ENCODE measurements at places on chromosomes 1 and 21. TPM values are rescaled to one million over a fixed set of nuclear protein-coding genes. Genes with fewer than 3 reads are reported as not detected.

DNA sequence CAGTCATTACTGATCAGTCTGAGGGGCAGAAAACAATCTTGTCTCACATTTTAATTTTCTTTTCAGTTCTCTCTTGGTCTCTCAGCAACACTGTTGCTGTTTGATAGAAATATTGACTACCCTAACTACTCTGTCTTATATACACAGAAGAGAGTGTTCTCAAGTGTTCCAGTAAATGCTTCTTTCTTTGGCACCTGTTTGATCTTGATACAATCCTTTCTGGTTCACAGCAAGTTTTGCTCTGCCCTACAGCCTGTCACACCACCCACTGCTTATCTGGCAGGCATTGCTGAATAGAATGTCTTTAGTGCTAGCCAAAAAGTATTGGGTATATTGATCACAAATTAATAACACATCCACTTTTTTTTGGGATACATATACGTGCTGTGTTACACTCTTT is 75.7 kb upstream of the WLS start:
- DNase-seq: no peak

- no peak for DNase-seq
Measured at GRCh38 chr21:37866027-37866426, 50.2 kb downstream of the KCNJ6 start.

DNA sequence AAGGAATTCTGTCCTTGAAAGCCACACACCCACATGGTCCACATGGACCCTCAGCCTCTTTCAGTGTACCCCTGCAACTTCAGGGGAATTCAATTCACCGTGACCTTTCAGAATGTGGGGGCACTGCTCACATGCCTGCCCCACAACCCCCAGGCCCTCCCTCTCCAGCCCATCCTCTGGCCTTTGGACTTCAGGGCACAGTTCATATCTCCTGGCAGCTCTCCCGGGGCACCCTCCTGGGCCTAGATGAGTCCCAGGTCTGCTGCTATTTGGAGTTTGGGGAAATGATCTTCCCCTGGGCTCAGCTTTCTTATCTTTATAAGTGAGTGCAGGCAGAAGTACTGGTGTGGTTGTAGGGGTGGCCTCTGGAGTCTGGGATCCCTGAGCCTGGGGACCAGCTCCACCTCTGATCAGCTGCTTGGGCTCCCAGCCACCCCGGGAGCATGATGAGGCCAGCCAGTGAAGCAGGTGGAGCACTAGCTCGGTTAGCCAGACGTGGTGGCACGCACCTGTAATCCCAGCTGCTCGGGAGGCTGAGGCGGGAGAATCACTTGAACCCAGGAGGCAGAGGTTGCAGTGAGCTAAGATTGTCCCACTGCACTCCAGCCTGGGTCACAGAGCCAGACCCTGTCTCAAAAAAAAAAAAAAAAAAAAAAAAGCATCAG is 15.8 kb downstream of the C1orf167 start:
- DNase-seq: no peak

GRCh38 chr1:93433407-93433961 is 14.4 kb upstream of the FNBP1L start:
- DNase-seq: no peak

The NUP210L gene
- 0.01 TPM for polyA plus RNA-seq

The RHOU gene
- 0.04 TPM for polyA plus RNA-seq

GRCh38 chr1:204616641-204617040 is 68.9 kb downstream of the LRRN2 start:
- DNase-seq: no peak

The COL9A2 gene
- 0.69 TPM for polyA plus RNA-seq

The TTC39A gene
- polyA plus RNA-seq: 0.81 TPM

The SH3GLB1 gene
- polyA plus RNA-seq: 43.3 TPM

DNA sequence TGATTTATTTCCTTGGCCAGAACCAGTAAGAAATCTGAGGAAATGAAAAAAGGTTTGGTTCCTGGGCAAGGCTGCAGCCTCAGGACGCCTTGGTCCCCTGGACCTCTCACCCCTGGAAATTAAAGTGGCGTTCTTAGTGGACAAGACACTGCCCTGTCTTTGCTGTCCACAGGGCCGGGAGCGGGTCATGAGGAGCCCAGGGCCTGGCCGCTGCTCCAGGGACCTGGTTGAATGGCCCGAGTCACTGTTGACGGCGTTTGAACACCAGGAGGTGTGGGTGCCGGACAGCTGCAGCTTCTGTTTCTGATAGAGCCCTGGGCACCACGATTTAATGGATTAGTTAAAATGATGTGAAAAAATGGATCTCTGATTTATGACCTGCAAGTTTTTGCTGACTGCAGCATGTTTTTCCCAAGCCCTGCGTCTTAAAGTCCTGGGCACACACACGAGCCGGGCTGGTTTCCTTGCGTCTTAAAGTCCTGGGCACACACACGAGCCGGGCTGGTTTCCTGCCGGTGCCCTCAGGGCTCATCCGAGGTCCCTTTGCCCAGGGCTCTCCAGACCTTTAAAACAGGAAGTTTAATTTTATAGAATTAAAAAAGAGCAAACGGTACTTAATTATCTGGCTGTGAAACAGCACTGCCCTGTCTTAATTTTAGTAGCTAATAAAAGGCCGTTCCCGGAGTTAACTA is 74.1 kb upstream of the ACTRT2 start:
- DNase-seq: no peak

The OR2L2 gene
- polyA plus RNA-seq: not detected

DNA sequence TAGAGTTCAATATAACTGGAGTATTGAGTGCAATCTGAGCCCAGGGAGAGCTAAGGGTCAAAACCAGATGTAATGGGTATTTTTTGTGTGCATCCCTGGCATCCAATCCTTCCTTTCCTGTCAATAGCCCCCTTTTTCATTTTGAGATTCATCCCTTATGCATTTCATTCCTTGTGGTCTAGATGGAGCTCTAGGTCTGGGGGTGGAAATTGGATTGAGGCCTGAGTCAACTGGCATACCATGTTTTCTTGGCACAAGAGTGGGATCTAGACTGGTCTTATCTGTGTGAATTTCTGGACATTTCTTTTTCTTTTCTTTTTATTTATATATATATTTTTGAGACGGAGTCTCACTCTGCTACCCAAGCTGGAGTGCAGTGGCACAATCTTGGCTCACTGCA is 67.3 kb upstream of the RAB3GAP2 start:
- no peak for DNase-seq

The ZBTB48 gene
- 20.9 TPM for polyA plus RNA-seq

DNA sequence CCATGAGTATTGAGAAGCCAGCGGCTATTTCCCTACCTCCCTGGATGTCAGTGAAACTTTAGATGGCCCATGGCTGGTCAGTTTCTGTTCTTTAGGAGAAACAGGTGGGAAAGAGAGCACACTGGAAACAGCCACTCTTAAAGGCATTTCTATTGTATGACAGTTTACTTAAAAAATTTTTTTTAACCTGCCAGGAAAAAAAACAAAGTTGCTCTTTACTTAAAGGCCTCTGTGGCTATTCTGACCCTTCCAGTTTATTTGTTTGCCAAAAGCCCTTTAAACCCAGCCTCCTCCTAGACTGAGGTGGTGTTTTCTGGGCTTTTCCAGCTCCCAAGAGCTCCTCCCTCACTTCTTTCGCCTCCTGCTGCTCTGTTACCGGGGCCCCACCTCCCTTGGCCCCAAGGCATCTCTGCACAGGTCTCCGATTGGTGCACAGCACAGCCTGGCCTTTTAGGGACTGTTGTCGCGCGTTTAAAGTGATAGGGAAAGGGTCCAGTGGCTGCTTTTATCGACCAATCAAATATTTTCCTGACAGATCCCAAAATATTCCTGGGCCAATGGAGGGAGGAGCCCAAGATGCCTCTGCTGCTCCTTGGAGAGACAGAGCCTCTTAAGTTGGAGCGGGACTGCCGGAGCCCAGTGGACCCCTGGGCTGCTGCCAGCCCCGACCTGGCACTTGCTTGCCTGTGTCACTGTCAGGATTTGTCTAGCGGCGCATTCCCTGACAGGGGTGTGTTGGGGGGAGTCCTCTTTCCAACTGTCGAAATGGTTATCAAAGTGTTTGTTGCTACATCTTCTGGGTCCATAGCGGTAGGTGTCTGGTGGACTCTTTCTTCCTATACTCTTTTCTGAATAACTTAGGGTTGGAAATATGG is at the start of gene SH3BGR:
Gene SH3BGR (plus strand): TSS at position 639 of the 875 bp plus-strand sequence. CDS start 127 bp downstream, at position 766.
- no peak for DNase-seq

DNA sequence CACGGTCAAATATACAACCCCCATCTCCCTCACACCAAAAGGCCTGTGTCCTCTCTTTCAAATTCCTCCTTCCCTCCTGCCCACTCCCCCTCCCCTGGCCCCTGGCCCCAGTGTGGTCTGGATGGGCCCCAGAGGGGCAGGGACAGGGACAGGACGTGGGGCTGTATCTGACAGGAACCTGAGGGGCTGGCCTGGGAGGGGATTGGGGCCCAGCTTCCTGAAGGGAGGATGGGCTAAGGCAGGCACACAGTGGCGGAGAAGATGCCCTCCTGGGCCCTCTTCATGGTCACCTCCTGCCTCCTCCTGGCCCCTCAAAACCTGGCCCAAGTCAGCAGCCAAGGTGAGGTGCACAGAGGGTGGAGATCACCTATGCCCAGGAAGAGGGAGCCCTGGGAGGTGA is at the start of gene MPL:
Gene MPL (plus strand): TSS at position 231 of the 400 bp plus-strand sequence. CDS start 31 bp downstream, at position 262.
- no peak for DNase-seq

The CTSE gene
- 0.11 TPM for polyA plus RNA-seq

GRCh38 chr1:6185151-6185550 is 5.0 kb upstream of the CHD5 start:
- DNase-seq: no peak

DNA sequence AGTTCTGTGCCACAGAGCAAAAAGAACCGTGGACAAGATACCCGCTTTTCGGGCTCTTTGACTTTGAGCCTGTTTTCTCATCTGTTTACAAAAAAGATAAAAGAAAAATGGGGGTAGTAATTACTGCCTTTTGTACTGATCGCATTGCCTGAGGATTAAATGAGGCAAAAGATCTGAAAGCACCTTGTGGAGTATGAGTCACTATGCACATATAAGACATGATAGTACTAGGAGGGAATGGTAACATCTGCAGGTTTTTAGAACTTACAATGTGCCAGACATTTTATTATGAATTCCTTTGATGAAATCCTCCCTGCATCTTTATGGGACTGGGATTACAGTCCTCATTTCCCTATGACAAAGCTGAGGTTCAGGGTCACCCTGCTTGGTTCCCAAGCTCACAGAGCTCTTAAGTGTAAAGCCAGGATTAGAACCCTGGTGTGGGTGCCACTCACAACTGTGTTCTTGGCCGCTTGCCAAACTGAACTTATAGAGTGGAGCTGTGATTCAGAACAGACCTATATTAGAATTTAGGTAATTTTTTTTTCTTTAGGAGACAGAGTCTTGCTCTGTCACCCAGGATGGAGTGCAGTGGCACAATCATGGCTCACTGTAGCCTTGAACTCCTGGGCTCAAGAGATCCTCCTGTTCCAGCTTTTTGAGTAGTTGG is 1.8 kb downstream of the DISC1 start:
- DNase-seq: peak; percentile 15

The DUSP12 gene
- polyA plus RNA-seq: 31.6 TPM

GRCh38 chr21:44946254-44947041 is 6.6 kb downstream of the SLX9 start:
- DNase-seq: no peak

The DPYD gene
- 3.2 TPM for polyA plus RNA-seq

GRCh38 chr1:35715568-35716002 is 3.1 kb downstream of the C1orf216 start:
- DNase-seq: peak; percentile 65

GRCh38 chr1:67307251-67308060 is at the start of gene IL12RB2:
IL12RB2 (plus strand) TSS chr1:67307873; CDS start chr1:67320369, 12,496 bp downstream.
- no peak for DNase-seq

The TSPEAR gene
- not detected for polyA plus RNA-seq

DNA sequence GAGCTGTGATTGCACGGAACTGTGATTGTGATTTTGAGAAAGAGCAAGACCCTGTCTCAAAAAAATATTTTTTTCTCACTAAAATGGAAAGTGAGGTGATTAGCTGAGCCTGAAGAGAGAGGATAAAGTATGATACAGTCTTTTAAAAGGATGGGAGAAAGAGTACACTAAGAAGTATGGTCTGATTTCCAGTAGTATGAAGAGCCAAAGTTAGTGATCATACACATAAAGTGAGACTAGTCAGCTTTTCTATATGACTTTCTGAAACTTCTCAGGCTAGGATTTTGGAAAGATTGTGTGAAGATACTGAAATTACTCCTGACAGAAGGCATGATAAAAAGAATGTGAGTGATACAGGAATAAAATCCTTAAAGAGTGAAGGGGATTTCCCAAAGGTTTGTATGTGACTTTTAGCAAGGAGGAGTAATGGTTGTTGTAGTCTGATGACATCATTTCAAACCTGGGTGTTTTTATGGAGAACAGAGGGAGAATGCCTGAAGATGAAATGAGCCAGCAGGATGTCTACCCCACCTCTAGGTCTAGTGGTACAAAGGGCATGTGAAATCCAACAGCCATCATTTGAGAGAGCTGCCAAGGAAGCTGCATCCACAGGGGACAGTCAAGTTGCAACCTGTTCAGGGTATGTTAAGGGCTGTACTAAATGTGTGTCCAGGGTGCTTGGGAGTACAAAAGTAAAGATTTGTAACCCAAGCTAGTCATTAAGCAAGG is 157.7 kb downstream of the PIK3R3 start:
- DNase-seq: no peak

DNA sequence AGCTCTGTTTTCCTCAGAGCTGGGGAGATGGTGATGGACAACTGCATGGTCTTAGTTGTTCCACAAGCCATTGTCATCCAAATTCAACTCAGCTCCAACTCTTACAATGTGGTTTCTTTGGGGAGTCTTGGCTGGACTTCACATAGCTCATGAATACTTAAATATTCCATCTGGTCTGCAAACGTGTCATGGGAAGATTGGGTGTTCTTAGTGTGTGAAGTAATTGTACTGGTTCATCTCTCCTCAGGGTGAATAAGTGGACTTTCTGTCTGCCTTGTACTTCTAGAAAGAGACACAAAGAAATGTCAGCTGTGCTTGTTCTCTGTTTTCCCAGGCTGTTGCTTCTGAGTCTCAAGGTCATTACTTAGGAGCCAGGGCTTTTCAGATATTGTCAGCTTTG is 106.6 kb downstream of the VPS13D start:
- DNase-seq: no peak

The TESK2 gene
- polyA plus RNA-seq: 2.6 TPM

The NHLH1 gene
- polyA plus RNA-seq: 0.60 TPM

The VWA5B1 gene
- polyA plus RNA-seq: not detected

DNA sequence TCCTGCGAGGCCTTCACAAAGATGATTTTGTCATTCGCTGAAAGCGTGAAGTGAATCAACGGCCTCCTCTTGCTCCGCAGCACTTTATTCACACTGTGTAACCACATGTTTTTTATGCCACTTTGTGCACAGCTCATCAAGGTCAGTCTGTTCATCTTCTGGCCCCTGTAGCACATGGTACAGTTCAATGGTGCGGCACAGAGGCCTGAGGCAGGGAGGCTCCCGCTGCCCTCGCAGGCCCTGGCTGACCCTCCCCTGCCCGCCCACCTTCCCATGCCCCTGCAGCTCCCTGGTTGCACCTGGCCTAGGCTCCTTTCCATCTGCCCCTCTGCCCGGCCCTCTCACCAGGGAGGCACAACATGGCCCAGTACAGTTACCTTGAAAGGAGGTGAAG is 87.5 kb downstream of the CD247 start:
- DNase-seq: no peak

GRCh38 chr1:172252321-172252720 is 168.2 kb upstream of the C1orf105 start:
- DNase-seq: no peak

The KLF17 gene
- polyA plus RNA-seq: not detected
